ENCODE measurements at places on chromosomes 5 and 9.

DNA sequence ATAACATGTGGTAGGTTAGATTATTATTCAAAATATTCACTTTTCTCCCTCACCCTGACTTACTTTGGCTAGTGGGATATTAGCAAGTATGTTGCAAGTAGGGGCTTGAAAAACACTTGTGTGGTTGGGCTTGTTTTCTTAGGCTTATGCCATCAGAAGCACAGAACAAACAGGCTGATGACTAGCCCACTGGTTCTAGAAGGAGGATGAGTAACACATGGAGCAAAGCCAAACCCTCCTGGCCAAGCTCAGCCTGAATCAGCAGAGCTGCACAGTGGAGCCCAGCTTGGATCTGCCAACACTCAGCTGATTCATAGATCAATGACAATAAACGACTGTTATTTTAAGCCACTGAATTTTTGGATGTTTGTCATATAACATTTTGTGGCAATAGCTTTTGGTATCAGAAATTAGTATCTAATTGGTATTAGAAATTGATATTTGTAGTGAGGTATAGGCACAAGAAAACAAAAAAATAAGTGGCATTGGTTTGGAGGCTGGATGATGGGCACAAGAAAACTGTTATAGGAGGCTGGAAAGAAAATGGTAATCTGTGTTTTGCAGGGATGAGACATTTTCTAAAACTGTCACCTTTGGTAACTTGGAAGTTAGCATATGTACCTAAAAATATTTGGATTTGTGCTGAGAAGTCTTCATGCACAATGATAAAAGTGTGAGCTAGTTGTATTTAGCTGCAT is 46.1 kb upstream of the ZBED3 start:
- DNase-seq = peak; percentile 93

DNA sequence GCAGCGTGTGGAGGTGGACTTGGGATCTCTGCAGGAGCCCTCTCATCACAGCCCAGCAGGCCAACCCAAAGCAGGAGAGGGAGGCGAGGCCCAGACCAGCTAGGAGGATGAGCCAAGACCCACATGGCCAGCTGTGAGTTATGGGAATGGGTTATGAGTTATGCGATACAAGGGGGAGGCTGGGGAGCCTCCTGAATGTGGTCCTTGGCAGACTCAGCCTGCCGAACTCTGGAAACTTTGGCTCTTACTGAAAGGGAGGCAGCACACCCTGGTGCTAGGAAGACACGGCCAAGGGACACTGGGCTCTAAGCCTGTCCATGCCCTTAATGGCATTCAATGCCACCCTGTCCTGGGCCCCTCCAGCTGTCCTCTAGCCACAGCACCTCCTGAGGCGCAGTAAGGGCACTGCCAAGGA is 7.7 kb upstream of the VAV2 start:
- DNase-seq = no peak

- peak; percentile 92 for DNase-seq
Measured at GRCh38 chr5:150295172-150295634, 5.6 kb upstream of the CAMK2A start.

DNA sequence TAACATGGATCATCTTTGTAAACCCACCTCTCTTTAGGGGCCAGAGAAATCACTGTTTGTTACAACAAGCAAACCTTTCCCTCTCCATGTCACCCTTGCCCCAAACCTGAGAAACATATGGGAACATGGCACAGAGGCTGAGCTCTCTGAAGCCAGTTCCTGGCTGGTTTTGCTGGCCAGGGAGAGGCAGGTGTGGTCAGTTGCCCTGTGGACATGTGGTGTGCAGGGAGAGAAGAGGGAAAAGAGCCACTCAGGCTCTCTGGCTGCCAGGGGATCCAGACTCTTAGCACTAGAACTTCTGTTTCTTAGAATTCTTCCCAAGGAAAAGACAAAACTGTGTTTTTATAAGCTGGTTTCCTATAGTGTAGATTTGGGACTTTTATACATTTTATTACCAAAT is 4.6 kb upstream of the CATSPER3 start:
- no peak for DNase-seq

- DNase-seq = no peak
Measured at GRCh38 chr5:148386041-148386440, 2.3 kb downstream of the FBXO38 start.

- DNase-seq = no peak
Measured at GRCh38 chr9:127007638-127008037, 93.1 kb downstream of the RALGPS1 start.

- DNase-seq = no peak
Measured at GRCh38 chr5:147485046-147485445, 24.8 kb downstream of the DPYSL3 start.

DNA sequence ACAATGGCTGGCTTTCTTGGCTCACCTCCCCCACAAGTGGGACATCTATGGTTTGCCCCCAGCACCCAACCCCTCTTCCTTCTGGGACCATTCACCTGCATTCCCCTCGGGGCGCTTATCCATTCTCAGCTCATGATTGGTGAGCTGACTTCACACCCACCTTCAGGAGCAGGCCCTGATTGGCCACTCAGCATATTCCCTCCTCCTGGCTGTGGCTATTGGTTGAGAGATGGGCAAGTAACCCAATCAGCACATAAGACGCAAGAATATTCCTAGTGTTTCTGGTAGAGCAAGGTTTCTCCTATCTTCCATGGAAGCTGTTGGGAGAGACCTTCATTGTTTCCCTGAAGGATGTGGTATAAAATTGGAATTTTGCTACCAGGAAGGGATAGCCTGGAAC is 22.7 kb upstream of the UNC5A start:
- no peak for DNase-seq

DNA sequence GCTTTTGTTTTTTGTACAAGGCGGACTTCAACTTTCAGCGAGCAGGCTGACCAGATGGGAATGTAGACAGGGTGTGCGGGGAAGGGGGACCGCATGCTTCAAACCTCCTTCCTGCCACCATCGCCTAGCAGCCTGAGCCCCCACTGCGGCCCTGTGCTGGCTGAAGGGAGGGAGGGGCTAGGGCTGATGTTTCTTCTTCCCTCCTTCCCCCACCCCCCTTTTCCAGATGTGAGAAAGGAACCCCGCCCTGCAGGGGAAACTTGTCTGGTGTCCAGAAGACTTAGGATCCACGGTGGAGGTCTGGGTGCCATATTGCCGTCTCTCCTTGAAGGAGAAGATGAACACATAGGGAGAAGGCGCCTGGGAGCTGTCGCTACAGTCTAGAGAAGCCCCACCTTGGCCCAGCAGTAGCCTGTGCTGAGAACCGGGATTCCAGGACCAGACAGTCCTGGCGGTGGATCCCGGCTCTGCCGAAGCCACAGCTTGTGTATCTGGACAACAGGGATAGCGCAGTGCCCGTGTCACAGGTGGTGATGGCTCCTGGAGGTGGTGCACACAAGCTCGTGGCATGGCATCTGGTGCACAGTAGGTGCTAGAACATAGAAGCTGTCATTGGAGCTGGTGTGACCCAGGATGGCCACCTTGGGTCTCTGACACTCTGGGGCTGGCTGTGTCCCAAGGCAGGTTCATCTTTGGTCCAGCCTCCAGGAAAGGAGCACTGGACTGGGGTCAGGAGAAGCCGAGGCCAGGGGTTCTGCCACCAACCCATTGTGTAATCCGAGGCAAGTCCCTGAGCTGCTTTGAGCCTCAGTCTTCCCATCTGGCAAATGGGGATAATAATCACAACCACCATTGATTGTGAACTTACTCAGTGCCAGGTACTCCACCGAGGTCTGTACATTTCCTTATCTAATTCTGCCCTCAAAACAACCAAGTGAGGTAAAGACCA is 205.6 kb downstream of the C9orf50 start:
- no peak for DNase-seq

DNA sequence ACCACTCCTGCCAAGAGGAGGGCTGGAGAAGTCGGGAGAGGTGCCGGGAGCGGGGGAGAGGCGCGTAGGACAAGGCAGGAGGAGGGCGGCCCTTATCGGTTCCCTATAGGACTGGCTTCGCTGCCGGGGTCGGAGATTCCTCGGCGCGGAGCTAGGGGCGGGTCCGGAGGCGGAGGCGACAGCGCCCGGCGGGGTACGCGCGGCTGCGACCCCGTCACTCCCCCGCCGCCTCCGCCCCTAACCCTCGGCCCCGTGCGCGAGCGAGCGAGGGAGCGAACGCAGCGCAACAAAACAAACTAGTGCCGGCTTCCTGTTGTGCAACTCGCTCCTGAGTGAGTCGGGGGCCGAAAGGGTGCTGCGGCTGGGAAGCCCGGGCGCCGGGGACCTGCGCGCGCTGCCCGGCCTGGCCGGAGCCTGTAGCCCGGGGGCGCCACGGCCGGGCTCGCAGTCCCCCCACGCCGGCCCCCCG is 2.0 kb downstream of the GLIS3 start:
- peak; percentile 65 for DNase-seq

DNA sequence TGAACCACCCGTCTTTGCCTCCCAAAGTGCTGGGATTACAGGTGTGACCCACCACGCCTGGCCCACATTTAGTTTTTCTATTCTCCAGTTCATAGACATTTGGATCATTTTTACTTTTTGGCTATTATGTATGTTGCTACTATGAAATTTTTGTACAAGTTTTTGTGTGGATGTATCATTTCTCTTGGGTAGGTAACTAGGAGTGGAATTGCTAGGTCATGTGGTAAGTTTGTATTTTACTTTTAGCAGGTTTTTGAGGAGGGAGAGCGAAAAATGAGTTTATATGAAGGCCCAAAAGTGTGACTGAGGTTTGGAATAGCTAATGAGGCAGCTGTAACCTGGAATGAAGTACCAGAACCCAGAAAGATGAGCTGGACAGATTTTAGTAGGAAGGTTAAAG is 35.2 kb downstream of the ARHGAP26 start:
- no peak for DNase-seq

- peak; percentile 90 for DNase-seq
Measured at GRCh38 chr5:96629774-96630173, 32.4 kb upstream of the CAST start.

GRCh38 chr5:116135344-116135743 is 50.5 kb downstream of the COMMD10 start:
- no peak for DNase-seq

- no peak for DNase-seq
Measured at GRCh38 chr9:81387360-81388106, 301.8 kb downstream of the TLE1 start.

DNA sequence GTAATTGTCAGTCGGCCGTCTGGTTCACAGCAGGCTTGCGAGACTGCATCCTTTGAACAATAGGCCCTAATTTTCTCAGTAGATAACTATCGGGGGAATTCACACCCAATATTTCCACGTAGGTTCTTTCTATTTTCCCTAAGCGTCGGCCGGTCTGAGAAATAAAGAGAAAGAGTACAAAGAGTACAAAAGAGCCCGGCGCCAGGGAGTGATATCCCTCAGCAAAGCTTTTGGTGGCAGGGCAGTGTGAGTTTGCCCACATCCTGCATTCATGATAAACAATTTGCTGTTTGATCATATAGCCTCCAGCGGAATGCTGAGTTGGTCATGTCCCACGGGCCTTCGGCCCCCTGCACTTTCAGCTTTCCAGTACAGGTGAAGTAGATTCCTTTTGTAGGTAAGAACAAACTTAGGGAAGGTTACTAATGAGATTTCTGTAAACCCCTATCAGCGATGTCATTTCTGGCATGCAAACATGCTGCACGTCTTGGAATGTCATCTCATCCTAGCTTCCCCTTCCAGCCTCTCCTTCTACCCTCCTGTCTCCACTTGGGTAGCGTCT is 4.7 kb upstream of the PTGR1 start:
- DNase-seq = no peak

- DNase-seq = peak; percentile 51
Measured at GRCh38 chr5:1442222-1443145, 2.8 kb downstream of the SLC6A3 start.

GRCh38 chr9:33231623-33231942 is 8.4 kb upstream of the SPINK4 start:
- no peak for DNase-seq

- no peak for DNase-seq
Measured at GRCh38 chr5:11524188-11524587, 380.1 kb downstream of the CTNND2 start.

- no peak for DNase-seq
Measured at GRCh38 chr5:77250021-77250420, 39.5 kb downstream of the PDE8B start.

DNA sequence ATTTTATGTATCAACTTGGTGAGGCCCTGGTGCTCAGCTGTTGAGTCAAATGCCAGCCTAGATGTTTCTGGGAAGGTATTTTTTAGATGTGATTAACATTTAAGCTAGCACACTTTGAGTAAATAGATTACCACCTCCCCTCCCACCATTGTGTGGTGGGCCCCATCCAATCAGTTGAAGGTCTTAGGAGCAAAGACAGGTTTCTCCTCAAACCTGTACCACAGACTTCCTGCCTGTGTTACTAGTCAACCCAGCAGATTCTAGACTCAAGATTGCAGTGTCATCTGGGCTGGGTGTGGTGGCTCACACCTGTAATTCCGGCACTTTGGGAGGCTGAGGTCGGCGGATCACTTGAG is 33.8 kb downstream of the MRPL36 start:
- no peak for DNase-seq

- no peak for DNase-seq
Measured at GRCh38 chr5:61438298-61438970, 106.4 kb downstream of the ZSWIM6 start.

DNA sequence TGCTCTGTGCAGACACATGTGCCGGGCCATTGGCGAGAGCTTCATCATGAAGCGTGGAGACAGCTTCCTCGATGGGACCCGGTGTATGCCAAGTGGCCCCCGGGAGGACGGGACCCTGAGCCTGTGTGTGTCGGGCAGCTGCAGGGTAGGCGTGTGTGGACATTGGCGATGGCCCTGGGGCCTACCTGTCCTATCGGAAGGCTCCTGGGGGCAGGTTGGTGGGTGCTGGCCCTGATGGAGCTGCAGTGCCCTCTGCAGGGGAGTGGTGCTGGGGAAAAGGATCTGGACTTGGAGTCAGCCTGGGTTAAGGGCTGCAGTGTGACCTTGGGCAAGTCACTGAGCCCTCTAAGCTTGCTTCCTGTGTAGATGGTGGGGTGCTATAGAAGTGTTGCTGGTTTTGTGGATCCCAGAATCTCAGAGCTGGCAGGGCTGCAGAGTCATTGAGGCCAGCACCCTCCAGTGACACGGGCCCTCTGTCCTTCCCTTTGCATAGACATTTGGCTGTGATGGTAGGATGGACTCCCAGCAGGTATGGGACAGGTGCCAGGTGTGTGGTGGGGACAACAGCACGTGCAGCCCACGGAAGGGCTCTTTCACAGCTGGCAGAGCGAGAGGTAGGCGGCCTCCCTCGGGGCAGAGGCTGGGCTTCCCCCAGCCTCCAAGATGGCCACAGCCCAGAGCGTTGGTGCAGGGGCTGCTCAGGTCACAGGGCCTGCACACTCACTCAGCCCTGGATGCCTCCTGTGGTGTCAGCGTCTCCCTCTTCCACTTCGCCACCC is 15.8 kb downstream of the ADAMTS13 start:
- no peak for DNase-seq

DNA sequence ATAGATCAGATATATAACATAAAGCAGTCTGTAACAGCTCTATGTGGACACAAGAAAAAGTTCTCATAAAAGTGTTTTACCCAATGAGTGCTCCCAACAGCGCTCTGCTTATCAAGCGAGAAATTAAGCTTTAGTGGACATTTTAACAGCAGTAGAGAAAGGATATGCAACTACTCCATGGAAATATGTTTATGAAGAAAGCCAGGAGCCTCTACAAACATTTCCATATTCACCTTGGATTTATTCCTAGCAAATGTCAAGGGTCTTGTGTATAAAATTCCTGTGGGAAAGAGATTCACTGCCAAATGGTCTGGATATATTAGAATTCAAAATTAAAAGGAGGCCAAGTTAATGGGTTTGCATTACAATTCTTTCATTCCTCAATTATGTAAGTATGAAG is 66.5 kb downstream of the DTWD2 start:
- no peak for DNase-seq

- DNase-seq = no peak
Measured at GRCh38 chr5:83551821-83552220, 80.3 kb downstream of the VCAN start.

Measured in RWPE2 (cell line).